ENCODE measurements at places on chromosomes 2 and 18.

GRCh38 chr18:77566604-77567003 lies 317.0 kb downstream of the GALR1 start:
- DNase-seq, result no peak

DNA sequence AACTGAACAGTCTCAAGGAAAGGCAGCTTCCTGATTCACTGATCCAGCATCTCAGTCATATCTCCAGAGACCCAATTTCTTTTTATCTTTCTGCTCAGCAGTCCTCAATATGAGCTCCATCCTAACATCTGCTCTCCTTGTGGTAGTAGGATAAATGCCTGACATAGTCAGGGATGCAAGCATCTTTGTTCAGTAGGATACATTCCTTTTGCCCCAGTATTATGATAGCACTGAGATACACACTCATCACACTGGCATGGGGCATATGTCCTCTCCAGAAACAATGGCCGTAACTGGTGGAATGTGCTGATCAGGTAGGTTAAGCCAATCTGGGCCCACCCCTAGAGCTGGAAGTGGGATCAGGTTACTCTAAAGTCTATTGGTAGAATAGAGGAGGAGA lies 207.2 kb downstream of the ETAA1 start:
- DNase-seq, result no peak

DNA sequence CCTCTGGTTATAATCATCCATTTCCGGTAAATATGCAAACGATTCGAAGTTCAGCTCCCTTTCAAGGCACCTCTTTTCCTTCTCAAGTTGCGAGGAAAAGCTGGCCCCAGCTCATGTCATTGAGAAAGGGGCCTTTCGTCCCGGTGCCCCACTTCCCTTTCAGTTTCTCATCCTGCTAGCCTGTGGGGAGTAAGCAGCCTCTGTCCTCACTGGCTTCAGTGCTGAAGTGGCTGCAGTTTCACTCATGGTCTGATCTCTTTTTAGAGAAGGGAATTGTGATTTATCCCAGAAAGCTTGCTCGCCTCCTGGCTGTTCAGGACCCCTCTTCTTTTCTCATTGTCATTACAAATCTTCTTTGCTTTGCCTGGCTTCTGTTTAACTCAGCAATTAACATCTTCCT lies 207.5 kb downstream of the NR4A2 start:
- DNase-seq, result no peak

DNA sequence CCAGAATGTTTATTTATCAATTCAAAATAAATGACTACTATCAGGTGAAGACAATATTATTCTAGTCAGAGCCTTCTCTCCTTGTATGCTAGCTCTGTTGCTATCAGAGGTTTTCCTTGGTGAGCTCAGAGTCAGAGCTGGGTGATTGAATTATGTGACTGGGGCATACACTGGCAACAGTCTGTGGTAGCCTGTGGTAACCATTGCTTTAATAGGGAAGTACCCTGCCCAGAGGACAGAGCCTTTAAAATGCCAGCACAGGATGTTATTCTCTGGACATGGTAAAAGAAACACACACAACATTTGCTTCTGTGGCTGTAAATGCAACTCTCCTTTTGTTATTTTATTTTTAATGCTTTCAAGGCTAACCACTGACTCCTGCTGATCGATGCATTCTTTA lies 124.7 kb downstream of the PPP1R1C start:
- DNase-seq, result no peak

DNA sequence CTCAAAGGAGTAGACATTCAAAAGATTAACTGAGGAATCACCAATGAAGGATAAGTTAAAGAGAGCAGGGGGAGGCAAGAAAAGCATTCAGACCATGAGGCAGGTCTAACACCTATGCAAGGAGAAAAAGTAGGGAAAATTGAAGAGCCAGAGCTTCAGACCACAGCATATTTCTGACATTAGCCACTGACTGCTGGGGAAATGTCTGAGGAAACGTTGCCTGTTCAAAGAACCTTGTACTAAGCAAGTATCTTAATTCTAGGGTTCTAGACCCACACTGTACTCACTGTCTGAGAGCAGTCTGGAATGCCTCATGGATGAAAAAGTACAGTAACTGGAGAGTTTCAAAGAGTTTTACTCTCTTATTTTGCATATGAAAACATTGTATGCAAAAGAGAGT lies 39.5 kb upstream of the TFPI start:
- no peak for DNase-seq

DNA sequence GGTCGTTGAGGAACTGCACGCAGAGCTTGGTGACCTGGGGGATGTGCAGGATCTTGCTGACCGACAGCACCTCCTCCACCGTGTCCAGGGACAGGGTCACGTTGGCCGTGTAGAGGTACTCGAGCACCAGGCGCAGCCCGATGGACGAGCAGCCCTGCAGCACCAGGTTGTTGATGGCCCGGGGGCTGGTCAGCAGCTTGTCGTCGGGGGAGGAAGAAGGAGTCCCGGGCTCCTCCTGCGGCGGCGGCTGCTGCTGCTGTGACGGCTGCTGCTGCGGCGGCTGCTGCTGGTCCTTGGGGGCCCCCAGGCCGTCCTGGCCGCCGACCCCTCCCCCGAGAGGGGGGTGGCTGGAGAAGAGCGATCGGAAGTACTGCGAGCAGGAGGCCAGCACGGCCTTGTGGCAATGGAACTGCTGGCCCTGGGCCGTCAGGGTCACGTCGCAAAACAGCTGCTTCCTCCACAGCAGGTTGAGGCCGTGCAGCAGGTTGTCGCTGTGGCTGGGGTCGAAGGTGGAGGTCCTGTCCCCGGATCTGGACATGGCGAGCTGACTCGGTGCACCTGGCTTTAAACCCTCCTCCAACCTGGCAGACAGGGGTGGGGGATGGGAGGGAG lies 2.7 kb downstream of the KLHL14 start:
- DNase-seq, result no peak

GRCh38 chr2:24164416-24164973 lies 10.4 kb upstream of the FAM228A start:
- no peak for DNase-seq

- DNase-seq, result no peak
Measured at GRCh38 chr18:23982155-23983079, 32.1 kb upstream of the TTC39C start.

- no peak for DNase-seq
Measured at GRCh38 chr2:200781616-200782015, 30.1 kb upstream of the BZW1 start.

- no peak for DNase-seq
Measured at GRCh38 chr2:217927601-217928323, 75.0 kb downstream of the TNS1 start.

DNA sequence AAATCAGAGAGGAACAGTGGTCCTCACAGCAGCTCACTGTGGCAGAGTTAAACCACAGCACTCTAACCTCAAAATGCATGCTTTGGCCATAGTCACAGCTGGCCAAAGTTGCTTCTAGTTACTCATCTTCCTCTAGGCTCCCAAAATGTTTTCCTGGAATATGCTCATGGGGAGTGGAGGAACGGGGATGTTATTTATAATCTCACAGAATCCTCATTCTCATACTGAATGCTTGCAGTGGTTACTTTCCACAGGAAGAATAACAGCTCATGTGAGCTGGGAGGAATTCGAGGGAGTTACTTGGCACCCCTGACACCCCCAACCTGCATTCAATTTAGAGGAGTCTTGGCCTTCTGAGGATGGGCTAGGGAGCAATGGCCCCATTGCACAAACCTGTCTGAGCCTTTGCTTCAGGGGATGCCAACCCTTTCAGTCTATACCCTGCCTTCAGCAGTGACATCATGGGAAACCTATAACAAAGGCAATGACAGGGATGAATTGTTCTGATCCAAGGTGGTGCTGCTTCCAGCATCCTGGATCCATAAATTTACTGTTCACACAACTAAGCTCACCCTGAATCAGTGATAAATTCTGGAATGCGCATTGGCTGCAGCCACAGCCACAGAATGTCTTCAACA lies 22.4 kb upstream of the CCBE1 start:
- no peak for DNase-seq

DNA sequence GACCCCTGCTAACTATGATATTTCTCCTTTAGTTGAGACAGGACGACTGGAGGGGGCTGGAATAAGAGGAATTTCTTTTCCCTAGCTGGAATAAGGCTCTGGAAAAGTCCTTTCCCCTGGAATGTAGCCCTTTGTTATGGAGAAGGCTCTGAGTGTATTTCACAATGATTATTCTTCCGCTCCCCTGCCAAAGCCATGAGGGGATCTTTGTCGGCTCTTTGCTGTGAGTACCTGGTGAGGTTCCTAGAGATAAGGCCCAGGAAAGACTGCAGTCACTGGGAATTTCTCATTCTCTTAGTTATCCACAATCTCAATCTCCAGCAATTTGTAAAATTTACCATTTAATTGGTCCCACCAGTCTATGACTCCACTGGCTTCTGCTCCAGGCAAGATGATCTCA lies 340.2 kb upstream of the HNRNPA3 start:
- DNase-seq, result no peak

DNA sequence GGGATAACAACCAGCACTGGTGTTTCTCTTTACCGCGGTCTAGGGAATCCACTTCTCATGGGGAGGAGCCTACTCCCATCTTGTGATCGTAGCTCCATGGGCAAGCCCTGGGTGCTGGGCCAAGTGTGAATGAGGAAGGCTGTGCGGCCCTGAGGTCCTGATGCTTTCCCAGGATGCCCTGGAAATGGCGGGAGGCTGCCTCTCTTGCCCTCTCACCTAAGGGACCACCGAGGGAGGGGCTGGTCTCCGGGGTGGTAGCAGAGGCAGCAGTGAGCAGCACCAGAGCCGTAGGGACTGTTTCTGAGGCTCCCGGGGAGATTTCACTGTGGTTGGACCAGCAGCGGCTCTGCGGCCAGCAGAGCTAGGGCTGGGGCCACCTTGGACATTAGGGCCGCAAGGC lies 15.5 kb upstream of the NPPC start:
- no peak for DNase-seq

- DNase-seq, result no peak
Measured at GRCh38 chr2:158716121-158716791, 78.9 kb upstream of the DAPL1 start.

GRCh38 chr18:63363951-63364350 lies 3.1 kb downstream of the KDSR start:
- DNase-seq, result no peak

Data from SW 1271 (cell line).